ENCODE measurements at places on chromosomes 1 and 21.

- DNase-seq: no peak
Measured at GRCh38 chr1:180163041-180163440, 8.4 kb downstream of the QSOX1 start.

- no peak for DNase-seq
Measured at GRCh38 chr1:48206371-48206770, 16.1 kb upstream of the SLC5A9 start.

GRCh38 chr1:59061876-59062275 lies 235.0 kb upstream of the FGGY start:
- no peak for DNase-seq

DNA sequence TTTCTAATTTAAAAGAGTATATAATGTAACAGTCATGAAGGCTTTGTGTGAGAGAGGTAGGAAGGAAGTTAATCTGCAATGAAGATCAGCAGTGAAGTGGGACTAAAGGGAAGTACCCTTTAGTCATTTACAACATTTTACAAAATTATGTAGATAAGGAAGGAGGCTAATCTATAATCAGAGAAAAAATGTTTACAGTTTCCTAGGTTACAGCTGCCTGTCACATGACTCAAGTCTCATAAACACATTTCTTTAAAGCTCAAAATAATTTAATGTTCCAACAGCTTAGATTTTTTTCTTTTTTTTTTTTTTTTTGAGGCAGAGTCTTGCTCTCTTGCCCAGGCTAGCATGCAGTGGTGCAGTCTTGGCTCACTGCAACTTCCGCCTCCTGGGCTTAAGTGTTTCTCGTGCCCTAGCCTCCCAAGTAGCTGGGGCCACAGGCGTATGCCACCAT lies 26.2 kb upstream of the CAP1 start:
- DNase-seq: no peak

DNA sequence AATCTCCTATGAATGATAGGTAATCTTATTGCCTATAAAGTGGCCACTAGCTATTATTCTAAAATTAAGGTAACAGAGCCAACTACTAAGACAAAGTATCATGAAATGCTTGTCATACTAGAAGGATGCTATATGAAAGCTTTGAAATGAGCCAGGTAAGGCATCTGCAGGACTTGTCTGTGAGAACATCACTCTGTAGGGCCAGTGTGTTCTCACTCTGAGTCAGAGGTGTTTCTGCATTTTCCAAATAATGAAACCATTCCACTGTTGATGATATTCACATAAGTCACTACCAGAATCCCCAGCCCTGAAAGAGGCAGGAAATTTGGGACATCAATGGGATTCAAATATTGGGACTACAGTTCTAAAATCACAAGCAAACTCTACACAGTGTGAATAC lies 25.8 kb upstream of the GBP5 start:
- no peak for DNase-seq

DNA sequence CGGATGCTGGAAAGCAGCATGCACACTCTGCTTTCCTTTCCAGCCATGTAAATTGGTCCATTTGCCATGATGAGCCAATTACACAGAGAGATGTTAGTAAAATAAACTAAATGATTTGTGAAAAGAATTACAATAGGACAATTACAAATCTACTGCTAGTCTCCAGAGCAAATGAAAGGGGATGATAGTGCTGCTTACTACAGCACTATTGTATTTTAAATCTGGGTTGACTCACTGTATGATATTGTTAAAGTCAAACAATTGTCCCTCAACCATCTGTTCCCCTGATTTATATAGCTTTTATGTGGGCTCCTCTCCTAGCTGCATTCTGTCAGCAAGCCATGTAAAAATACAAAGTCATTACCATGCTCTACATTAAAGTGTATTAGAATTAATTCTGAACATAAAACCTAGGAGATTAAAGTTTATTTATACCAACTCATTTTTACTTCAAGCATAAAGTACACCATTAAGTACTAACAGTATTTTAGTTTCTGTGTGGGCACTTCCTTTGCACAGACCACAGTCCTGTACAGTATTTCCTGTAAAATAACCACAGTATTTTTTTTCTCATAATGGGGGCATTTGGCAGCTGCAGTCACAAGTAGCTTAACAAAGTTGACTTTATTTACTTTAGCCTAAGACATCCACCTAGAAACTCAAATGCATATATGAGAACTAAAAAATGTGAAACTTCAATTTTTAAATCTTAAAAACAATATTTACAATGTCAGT lies 135.8 kb downstream of the VAV3 start:
- DNase-seq: no peak

DNA sequence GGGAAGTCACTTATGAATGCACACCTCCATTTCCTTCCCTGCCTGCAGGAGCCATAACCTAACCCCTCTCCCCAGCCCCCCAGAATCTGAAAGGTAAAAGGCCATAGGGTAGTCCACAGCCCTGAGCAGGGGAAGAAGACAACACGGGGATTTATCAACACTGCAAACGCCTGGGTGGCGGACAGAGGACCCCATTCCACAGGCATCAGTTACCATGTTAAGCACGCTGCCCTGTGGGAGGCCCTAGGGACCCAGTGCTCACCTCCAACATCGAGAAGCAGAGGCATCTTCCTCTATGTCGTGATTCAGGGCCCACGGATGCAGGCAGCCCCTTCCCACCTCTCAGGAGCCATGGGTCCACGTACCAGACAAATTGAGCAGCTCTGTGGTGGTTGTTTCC lies 523.8 kb downstream of the MATN1 start:
- no peak for DNase-seq

GRCh38 chr1:78038491-78038939 lies 7.3 kb upstream of the GIPC2 start:
- no peak for DNase-seq

GRCh38 chr1:20666804-20667203 lies 5.6 kb upstream of the DDOST start:
- peak; percentile 15 for DNase-seq

GRCh38 chr1:150161747-150162581 lies 12.2 kb downstream of the PLEKHO1 start:
- DNase-seq: no peak

DNA sequence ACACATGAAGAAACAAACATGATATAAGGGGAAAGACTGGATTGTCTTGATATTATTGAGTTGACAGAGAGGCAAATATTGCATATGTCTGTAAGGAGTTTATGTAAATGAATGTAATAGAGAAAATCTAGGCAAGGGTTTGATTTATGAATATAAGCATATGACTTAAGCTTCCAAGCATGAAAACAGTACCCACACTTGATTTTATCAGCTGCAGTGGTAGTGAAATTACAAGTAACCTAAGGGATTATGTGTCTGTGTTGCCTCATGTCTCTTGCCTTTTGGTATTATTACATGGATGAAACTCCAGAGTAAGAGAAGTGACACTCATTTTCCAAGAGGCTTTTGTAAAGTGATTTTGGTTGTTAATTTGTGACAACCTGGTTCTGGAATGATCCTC lies 1678.9 kb downstream of the KCNT2 start:
- no peak for DNase-seq

DNA sequence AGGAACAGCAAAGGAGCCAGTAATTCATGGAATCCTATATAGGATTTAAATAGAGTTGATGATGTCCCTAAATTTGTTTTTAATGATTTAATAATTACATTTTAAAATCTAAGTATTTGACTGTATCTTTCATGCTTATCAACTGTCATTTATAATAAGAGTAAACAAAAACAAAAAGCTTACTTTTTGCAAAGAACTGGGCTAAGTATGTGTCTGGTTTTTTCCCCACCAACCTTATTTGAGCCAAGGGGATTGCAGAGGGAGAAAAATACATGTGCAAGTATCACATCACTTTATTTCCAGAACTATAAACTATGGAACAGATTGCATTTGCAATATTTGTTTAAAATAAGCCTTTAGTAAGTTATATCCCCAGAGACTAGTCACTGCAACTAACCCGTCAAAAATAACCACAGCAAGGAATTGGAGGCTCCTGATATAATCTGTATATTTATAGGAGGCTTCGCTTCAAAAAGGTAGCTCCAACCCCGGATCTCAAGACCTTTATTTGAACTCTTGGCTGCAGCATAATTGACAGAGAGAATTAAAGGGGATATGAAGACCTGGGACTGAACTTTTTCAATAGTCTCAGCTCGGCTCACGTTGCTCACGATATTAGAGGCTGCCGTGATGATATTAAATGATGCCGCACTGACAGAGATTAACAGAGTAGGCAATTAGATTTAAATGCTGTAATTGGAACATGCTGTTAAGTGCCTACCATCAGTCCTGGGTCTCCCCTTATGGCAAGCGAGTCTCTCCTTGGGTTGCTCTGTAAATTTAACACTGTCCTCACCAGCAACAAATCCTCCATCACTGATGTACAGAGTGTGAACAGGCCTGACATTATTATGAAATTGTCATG lies 329.1 kb upstream of the NFIA start:
- DNase-seq: no peak
